ENCODE measurements at places on chromosomes 5 and 9. TPM values are rescaled to one million over a fixed set of nuclear protein-coding genes. Genes with fewer than 3 reads are reported as not detected.

Gene STOM
- 189 TPM for total RNA-seq

Gene DAB2IP
- total RNA-seq: 80.6 TPM

Gene BTNL3
- 0.61 TPM for total RNA-seq

Gene EMB
- 12.6 TPM for total RNA-seq

Gene HAND1
- total RNA-seq: not detected

Gene INSL4
- not detected for total RNA-seq

Gene AGGF1
- total RNA-seq: 21.2 TPM

DNA sequence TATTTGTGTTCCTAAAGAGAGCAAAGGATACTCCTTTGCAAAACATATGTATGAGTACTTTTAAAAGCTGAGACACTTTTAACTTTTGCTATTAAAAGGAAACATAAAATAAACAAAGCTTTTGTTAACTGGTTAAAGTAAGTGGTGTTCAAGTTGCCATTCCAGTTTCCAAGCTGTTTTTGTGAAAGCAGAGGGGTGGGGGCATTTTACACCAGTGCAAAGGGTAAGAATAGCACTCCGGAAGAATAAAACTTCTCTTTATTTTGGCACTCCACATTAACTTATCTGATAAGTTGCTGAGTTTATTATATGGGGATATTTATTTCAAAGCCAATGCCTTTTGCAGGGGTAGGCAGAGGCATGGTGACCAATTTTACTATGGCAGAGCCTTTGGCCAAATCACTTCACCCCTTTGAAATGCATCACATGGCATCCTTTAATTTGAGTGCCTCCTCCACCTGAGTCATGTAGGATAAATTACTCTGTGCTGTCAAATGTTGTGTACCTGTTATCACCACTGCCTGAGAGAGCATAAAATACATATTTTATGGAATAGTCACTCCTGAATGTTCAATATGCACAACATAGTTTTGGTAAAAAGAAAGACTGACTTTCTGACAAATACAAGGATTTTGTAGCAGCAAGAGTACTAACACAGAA, 62.9 kb downstream of the MLLT3 start:
- no peak for DNase-seq
- no peaks in the 10 kb centered on the region for H3K36me3 ChIP-seq
- H3K4me1 ChIP-seq: peaks cover 33% of the 10 kb centered on the region
- H3K27me3 ChIP-seq: no peaks in the 10 kb centered on the region
- no peak overlapping the region for H3K27ac ChIP-seq
- H3K4me3 ChIP-seq: no peak overlapping the region

DNA sequence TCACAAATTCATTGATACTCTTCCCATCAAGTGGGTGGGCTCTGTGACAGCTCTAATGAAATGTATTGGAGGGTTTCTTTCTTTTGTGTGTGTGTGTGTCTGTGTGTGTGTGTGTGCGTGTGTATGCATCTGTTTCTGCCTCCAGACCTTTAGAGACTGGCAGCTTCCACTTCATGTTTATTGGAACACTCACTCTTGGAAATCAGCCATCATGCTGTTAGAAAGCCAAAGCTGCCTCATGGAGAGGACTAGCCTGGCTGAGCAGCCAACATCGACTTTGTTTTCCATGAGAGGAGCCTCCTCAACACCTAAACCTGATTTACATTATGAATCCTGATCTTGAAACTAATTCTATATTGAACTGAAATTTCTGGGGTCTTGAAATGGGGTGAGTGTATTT, 128.5 kb upstream of the FAM174A start:
- no peaks in the 10 kb centered on the region for H3K27me3 ChIP-seq
- H3K36me3 ChIP-seq: no peaks in the 10 kb centered on the region
- no peak overlapping the region for H3K27ac ChIP-seq
- H3K4me3 ChIP-seq: no peak overlapping the region
- DNase-seq: no peak

DNA sequence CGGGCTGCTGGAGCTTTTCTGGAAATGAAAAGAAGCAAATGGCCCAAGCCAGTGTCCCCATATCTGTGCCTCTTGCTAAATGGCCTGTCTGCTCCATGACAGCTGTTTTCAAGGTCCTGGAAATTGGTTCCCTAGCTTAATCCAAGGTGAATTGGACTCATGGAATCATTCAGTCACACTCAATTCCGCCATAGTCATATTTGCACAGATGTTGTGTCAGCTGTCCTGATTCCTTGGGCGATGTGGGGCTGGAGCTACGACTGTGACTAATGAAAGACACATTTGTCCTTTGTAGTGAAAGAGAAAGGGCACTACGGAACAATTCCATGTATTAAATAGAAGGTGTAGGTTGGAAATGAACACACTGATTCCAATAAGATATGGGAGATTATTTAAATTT, 102.9 kb upstream of the MEGF10 start:
- H3K27ac ChIP-seq: no peak overlapping the region
- no peak overlapping the region for H3K4me3 ChIP-seq
- DNase-seq: no peak
- H3K4me1 ChIP-seq: no peaks in the 10 kb centered on the region

DNA sequence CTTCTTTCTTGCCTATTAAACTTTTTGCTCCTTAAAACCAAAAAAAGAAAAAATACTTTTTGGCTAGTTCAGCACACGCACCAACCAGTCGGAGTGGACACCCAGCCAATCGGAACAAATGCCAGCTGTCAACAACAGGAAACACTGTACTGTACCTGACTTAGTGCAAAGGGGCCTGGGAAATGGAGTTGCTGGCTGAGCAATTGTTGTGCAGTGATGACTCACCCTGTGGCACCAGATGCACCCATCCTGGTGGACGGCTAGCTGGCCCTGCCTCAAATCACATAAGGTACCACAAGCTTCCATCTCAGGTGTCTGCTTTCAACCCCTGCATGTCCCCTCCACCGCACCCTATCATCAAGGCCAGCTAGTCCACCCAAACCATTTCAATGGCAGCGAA, 20.9 kb downstream of the FOXE1 start:
- no peak overlapping the region for H3K27ac ChIP-seq
- no peaks in the 10 kb centered on the region for H3K4me1 ChIP-seq
- H3K4me3 ChIP-seq: no peak overlapping the region
- H3K36me3 ChIP-seq: no peaks in the 10 kb centered on the region
- no peak for DNase-seq

- H3K27ac ChIP-seq: no peak overlapping the region
- no peaks in the 10 kb centered on the region for H3K4me1 ChIP-seq
- H3K4me3 ChIP-seq: no peak overlapping the region
These were observed 41.1 kb upstream of the ICE1 start for GRCh38 chr5:5381310-5381913.

- no peaks in the 10 kb centered on the region for H3K36me3 ChIP-seq
- peaks cover 11% of the 10 kb centered on the region for H3K4me1 ChIP-seq
- H3K27ac ChIP-seq: no peak overlapping the region
- no peak overlapping the region for H3K4me3 ChIP-seq
These were observed 34.3 kb downstream of the NFIB start for GRCh38 chr9:14279671-14280070.

GRCh38 chr5:54944364-54944763, 41.0 kb downstream of the ESM1 start:
- no peak overlapping the region for H3K4me3 ChIP-seq
- no peaks in the 10 kb centered on the region for H3K4me1 ChIP-seq
- no peak for DNase-seq
- no peak overlapping the region for H3K27ac ChIP-seq
- no peaks in the 10 kb centered on the region for H3K36me3 ChIP-seq

DNA sequence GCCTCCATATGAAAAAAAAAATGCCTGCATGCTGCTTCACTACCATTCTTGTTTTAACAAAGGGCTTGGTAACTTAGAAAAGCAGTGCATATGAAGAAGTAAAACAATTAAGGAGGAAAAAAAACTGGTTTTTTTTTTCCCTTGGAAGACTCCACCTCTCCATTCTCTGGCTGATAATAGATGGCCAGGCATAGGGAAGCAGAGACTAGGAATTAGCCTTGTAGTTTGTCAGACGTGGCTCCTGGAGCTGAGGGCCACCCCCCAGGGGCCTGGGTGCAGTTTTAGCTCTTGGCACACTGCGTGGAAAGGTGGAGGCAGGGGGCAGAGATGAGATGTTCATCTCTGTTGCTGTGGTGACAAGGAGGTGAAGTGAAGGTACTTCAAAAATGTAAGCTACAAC, 42.7 kb downstream of the WDR36 start:
- H3K36me3 ChIP-seq: no peaks in the 10 kb centered on the region
- no peaks in the 10 kb centered on the region for H3K27me3 ChIP-seq
- no peaks in the 10 kb centered on the region for H3K4me1 ChIP-seq
- no peak overlapping the region for H3K27ac ChIP-seq
- H3K4me3 ChIP-seq: no peak overlapping the region
- no peak for DNase-seq

- no peaks in the 10 kb centered on the region for H3K4me1 ChIP-seq
- no peaks in the 10 kb centered on the region for H3K27me3 ChIP-seq
- no peak overlapping the region for H3K27ac ChIP-seq
- no peak overlapping the region for H3K4me3 ChIP-seq
These were observed 21.7 kb downstream of the CDH10 start for GRCh38 chr5:24623031-24623430.

DNA sequence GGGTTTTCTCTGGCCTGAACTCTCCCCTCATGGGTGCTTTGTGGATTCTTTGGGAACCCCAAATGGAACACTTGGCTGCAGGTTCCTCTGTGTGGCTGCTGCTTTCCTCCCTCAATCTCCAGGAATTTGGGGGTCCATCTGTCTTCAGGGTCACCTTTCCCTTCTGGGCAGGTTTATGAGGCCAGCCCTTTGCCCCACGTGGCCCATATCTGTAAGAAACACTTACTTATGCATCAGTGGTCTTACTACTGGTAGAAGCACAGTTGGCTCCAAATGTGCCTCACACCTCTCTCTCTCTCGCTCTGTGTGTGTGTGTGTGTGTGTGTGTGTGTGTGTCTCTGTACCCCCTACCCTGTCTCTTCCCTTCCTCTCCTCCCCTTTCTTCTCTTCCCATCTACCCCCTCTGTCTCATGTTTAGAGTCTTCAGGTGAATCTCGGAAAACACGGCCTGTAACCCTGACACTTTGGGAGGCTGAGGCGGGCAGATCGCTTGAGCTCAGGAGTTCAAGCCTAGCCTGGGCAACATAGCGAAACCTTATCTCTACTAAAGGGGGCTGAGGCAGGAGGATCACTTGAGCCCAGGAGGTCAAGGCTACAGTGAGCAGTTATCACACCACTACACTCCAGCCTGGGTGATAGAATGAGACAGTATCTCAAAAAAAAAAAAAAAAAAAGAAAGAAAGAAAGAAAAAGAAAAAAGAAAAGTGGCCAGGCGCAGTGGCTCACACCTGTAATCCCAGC, 26.8 kb downstream of the C5orf15 start:
- no peak overlapping the region for H3K4me3 ChIP-seq
- H3K27ac ChIP-seq: no peak overlapping the region
- DNase-seq: no peak
- H3K27me3 ChIP-seq: no peaks in the 10 kb centered on the region
- no peaks in the 10 kb centered on the region for H3K36me3 ChIP-seq

GRCh38 chr9:33714989-33715388, 80.4 kb upstream of the PRSS3 start:
- H3K36me3 ChIP-seq: no peaks in the 10 kb centered on the region
- DNase-seq: no peak
- H3K27ac ChIP-seq: no peak overlapping the region
- peaks cover 7% of the 10 kb centered on the region for H3K4me1 ChIP-seq
- no peaks in the 10 kb centered on the region for H3K27me3 ChIP-seq

- H3K27me3 ChIP-seq: no peaks in the 10 kb centered on the region
- no peaks in the 10 kb centered on the region for H3K36me3 ChIP-seq
- no peak overlapping the region for H3K27ac ChIP-seq
- H3K4me3 ChIP-seq: no peak overlapping the region
- no peaks in the 10 kb centered on the region for H3K4me1 ChIP-seq
These were observed 42.4 kb downstream of the MARCHF11 start for GRCh38 chr5:16137177-16137576.

- H3K4me3 ChIP-seq: no peak overlapping the region
- peaks cover 9% of the 10 kb centered on the region for H3K4me1 ChIP-seq
- H3K27me3 ChIP-seq: no peaks in the 10 kb centered on the region
- no peaks in the 10 kb centered on the region for H3K36me3 ChIP-seq
- DNase-seq: no peak
- no peak overlapping the region for H3K27ac ChIP-seq
These were observed 147.3 kb downstream of the FBXL7 start for GRCh38 chr5:15647251-15647650.

DNA sequence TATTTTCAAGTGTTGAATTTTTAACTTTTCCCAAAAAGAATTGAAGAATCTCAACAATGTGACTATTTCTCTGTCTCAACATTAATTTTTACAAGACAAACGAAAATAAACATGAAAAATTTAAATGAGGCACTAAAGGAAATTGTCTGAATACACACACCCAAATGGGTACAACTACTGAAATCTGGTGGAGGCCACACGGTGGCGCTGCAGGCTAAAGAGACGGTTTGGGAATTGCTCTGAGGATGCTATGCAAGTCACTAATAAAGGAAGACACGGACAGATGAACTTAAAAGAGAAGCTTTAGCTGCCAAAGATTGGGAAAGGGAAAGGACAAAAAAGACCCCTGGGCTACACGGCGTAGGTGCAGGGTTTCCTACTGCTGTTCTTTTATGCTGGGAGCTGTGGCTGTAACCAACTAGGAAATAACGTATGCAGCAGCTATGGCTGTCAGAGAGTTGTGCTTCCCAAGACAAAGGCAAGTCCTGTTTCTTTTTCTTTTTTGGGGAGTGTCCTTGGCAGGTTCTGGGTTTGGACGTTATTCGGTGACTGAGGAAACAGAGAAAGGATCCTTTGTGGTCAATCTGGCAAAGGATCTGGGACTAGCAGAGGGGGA, at the start of gene PCDHB10:
PCDHB10 (plus strand) TSS at position 244 of the 616 bp plus-strand sequence; CDS start at position 444, 200 bp downstream.
- H3K27ac ChIP-seq: no peak within 1 kb of the TSS
- H3K27me3 ChIP-seq: no peaks in the 10 kb centered on the region
- no peaks in the 10 kb centered on the region for H3K4me1 ChIP-seq
- no peak for DNase-seq
- H3K4me3 ChIP-seq: no peak within 1 kb of the TSS

DNA sequence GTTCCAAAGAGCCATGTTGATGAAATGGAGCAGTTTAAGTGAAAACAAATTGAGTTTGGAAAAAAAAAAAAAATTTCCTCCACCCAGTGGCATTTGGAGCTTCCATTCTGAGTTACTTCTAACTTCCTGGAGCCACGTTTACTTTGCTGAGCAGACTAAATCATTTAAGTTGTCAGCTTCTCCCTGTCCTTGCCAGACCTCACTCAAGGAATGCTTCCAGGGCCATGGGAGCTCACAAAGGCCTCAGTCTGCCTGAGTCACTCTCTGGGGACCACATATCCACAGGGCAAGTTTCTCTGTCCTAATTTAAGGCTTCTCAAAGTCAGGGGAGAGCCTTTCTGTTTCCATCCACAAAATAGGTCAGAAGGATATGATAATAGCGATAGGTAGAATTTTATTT, 210.3 kb upstream of the TNC start:
- no peaks in the 10 kb centered on the region for H3K36me3 ChIP-seq
- H3K4me3 ChIP-seq: no peak overlapping the region
- no peaks in the 10 kb centered on the region for H3K4me1 ChIP-seq
- no peak for DNase-seq
- H3K27ac ChIP-seq: no peak overlapping the region
